ENCODE measurements at places on chromosomes 7 and 10.

DNA sequence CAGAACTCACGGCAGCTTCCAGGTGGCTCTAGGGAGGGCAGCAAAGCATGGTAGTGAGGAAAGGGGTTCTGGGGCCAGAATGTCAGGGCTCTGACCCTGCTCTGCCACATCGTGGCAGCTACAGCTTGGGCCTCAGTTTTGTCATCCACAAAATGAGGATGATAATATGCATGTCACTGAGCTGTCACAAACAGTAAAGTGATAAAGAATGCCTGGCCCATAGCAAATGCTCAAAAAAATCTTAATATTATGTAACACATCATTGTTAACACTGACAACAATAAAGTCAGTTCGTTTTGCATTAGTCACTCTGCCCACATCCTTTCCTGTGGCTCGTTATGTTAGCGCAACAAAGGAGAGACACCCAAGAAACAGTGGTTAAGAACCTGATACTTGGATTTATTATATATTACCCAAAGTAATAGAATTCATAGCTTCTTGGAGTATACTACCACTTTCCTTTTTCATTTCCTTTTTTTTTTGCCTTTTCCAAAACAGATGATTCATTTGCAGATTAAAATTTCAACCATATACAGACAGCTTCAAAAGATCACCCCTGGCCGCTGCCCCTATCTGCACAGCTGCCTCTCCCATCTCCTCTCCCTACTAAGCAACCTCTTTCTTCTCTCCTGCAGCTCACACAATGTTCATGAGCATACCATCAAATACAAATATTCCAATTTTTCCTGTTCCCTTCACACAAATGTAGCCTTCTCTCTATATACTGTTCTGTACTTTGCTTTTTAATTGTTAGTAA is 45.5 kb upstream of the DDC start:
- DNase-seq = no peak

- no peak for DNase-seq
Measured at GRCh38 chr10:102246261-102246660, 929 bp downstream of the GBF1 start.

DNA sequence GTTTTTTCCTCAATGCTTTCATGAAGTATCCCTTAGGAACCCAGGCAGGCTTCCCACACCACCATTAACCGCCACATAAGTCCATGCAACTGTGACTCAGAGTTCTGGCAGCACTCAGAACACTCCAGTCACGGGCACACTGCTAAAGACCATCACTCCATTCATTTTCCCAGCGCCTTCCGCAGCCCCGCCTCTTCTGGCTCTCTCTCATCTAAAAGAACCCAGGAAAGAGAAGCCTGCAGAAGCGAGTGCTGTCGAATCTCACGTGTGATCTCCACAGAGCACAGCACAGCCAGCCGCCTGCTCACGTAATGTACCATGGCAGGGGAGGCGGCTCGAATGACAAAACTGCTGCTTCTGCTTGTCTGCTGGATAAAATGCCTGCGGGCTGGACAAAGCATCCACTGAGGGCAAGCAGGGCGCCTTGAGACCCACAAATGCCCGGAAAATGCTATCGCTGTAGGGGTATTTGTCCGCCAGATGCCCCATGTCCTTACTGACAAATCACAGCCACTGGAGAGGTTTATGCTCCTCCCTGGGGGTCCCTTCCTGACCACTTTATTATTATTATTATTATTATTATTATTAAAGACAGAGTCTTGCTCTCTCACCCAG is 1.8 kb downstream of the PSMG3 start:
- DNase-seq = no peak

DNA sequence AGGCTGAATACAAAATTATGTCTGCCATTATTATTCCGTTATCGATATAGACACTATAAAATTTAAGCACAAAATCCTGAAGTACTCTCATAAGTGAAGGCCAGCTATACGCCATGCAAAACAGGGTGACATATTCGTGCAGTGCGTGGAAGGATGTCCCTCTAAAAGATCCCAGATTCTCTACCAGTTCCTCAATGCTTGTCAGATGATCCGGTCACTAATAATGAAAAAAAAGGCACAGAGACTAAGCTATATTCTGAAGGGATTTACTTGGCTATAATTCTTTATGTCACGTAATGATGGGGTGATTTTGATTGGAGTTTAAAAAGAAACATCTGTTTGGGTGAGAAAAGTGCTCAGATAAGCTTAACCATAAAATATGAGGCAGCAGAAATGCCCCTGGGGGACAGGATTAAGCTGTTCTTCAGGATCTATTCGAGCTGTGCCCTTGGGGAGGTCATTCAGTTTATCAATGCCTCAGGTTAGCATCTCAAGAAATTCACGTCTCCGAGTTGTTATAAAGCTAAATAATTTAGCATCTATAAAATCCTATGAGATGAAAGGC is 229.7 kb upstream of the PITRM1 start:
- no peak for DNase-seq

DNA sequence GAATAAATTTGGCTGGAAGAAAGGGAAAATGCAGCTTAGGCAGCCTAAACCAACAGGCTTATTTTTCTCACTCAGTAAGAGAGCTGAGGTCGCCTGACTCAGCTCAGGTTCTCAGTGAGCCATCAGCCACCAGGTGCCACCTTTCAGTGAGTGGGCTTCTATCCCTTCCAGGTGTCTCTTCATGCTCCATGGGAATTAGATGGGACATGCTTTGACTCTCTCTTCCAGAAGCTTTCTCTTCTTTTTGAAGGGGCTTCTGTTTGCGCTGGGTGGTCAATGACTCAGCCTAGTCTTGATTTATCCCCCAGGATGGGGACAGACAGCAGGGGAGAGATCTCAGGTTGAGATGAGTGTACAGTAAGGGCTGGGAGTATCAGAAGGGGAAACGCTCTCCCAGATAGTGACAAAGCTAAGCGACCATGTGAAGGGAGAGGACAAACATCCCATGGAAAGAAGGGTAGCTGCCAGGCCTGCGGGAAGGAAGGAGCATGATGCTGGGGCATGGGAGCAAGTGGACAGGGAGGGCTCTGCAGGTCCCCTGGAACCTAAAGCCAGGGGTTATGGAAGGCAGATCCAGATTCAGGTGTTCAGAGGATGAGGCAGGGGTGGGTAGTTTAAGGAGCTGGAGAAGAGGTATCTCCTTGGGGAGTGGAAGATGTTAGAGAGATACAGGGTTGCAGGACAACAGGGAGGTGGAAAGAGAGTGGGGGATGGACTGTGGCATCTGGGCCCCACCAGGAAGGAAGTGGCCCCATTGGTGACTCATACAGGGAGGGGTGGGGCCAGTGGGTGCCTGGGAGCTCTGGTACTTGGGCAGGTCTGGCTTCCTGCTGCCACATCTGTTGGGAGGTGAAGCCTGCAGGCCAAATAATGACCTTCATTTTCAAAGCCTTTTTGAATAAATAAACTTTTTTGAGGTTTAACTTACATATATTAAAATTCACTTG is 32.5 kb downstream of the OGDH start:
- DNase-seq = peak; percentile 71

GRCh38 chr10:63596924-63597323 is 75.7 kb downstream of the REEP3 start:
- no peak for DNase-seq

GRCh38 chr7:55469271-55469681 is 103.0 kb downstream of the VOPP1 start:
- DNase-seq = no peak

DNA sequence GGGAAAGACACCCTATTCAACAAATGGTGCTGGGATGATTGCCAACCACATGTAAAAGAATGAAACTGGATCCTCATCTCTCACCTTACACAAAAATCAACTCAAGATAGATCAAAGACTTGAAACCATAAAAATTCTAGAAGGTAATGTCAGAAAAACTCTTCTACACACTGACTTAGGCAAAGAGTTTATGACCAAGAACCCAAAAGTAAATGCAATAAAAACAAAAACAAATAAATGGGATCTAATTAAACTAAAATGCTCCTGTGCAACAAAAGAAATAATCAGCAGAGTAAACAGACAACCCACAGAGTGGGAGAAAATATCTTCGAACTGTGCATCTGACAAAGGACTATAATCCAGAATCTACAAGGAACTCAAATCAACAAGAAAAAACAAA is 504.2 kb upstream of the MBL2 start:
- no peak for DNase-seq

GRCh38 chr10:3330663-3331062 is 158.1 kb upstream of the PITRM1 start:
- no peak for DNase-seq

GRCh38 chr7:68770649-68771048 is 827.6 kb upstream of the AUTS2 start:
- DNase-seq = no peak

GRCh38 chr10:131277278-131277677 is 34.2 kb downstream of the TCERG1L start:
- DNase-seq = no peak

- DNase-seq = no peak
Measured at GRCh38 chr7:115227473-115228235, 305.8 kb downstream of the MDFIC start.

DNA sequence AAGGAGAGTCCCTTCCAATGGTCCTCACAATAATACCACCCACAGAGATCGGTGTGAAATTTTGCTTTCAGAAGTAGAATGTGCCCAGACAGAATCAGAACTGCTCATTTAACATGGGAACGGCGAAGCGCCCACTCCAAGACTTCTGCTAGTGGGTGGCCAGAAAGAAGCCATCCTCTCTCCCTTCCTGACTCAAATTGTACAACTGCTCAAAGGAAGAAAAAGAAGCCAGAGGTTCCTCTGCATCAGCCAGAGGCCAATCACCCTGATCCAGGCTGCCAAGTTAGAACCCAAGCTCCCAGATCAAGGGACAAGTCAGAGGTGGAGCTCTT is 23.3 kb downstream of the NUDCD3 start:
- DNase-seq = no peak

DNA sequence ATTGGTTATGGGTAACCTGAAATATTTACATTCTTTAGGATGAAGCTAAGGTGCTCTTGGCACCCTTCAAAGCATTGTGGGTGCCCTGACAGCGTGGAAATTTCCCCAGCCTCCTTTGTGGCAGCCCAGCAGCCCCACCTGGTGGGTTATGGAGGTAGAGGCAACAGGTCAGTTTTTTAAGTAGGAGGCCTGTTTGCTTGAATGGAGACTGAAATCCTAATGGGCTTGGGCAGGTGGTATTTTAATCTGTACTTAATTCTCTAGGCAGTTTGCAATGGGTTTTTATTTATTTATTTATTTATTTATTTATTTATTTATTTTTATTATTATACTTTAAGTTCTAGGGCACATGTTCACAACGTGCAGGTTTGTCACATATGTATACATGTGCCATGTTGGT is 139.4 kb downstream of the EPC1 start:
- DNase-seq = peak; percentile 40

DNA sequence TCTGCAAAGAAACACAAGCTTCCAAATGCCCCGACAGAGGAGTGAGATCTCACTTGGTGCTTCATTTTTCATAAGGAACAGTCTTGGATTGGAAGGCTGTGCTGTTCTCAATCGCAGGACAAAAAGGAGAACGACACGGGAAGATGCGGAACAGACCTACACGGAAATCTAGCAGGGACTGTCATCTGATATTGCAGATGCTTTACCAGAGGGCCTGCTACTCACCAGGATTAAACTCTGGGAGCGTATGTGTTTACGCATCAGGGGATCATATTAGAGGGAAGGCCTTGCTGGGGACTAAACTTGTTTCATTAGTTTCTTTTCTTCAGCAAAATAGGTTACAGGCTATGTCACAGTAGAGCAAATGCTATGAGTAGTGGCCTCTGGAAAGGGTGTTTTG is 82.8 kb upstream of the EEPD1 start:
- DNase-seq = no peak

DNA sequence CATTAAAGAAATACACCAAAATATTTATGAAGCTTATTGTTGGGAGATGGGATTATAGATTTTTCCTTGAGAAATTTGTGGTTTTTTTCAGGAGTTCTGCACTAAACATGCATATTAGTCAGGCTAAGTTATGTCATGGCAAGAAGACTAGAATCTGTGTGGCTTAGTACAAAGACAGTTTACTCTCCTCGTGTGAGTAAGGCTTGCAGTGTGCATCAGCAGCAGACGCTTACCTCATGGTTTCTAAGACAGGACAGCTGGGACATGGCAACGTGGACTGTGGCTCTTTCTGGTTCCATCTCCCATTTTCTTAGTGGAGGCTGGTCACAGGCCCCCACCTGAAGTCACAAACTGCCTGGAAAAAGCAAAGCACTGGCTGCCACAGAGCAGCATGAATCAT is 429.6 kb upstream of the VSTM2A start:
- DNase-seq = no peak

- DNase-seq = no peak
Measured at GRCh38 chr7:130084037-130084875, 13.9 kb downstream of the KLHDC10 start.

- DNase-seq = no peak
Measured at GRCh38 chr7:111229916-111230315, 139.0 kb downstream of the LRRN3 start.

DNA sequence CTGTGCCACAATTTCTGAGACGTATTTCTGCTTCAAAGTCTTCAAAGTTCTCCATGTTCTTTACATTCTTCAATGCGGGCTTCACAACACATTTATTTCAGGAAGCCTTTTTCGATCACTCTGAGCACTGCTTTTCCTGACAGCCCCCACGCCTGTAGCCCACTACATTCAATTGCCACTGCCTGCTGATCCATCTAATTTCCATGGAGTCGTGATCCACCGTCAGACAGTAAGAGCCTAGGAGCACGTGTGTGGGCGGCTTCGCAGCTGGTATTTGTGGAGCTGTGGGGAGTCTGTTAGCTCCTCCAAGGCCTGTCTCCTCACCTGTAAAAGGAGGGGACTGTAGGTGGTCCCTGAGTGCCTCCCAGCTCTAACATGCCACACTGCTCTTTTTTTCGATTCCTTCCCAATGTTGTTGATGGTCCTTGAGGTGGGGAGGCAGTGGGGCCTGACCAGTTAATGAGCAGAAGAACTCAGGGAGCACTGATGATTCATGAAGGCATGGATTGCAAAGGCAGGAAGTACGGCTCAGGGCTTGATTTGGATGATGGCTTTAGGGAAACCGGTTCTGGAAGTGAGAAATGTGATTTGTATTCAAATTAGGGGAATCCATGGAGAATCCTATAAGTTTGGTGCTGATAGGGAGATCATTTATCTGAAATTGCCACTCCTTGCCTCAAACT is 401.1 kb upstream of the PODXL start:
- DNase-seq = no peak

- no peak for DNase-seq
Measured at GRCh38 chr10:56349611-56350010, 11.4 kb downstream of the ZWINT start.

All from stimulated activated CD4-positive, alpha-beta T cell treated with anti-CD3 and anti-CD28 coated beads, Interleukin-2, amount 100 ng/mL, for 48 hours (primary cell).